Gastroesophageal sphincter (tissue), 4 donors: ENCODE measurements at places on chromosomes 4 and X. TPM values are rescaled to one million over a fixed set of nuclear protein-coding genes. Genes with fewer than 3 reads are reported as not detected.

OTC gene
- 0.67 TPM for total RNA-seq

SPANXB1 gene
- total RNA-seq = not detected

RP2 gene
- total RNA-seq = 11.4 TPM

KCTD8 gene
- 4.4 TPM for total RNA-seq

CSN1S1 gene
- not detected for total RNA-seq

NPY1R gene
- 3.8 TPM for total RNA-seq

RNF150 gene
- 53.3 TPM for total RNA-seq

CXCL10 gene
- 2.1 TPM for total RNA-seq

SLC10A3 gene
- total RNA-seq = 21.7 TPM

BEX3 gene
- total RNA-seq = 134 TPM

XAGE1A gene
- not detected for total RNA-seq

DNA sequence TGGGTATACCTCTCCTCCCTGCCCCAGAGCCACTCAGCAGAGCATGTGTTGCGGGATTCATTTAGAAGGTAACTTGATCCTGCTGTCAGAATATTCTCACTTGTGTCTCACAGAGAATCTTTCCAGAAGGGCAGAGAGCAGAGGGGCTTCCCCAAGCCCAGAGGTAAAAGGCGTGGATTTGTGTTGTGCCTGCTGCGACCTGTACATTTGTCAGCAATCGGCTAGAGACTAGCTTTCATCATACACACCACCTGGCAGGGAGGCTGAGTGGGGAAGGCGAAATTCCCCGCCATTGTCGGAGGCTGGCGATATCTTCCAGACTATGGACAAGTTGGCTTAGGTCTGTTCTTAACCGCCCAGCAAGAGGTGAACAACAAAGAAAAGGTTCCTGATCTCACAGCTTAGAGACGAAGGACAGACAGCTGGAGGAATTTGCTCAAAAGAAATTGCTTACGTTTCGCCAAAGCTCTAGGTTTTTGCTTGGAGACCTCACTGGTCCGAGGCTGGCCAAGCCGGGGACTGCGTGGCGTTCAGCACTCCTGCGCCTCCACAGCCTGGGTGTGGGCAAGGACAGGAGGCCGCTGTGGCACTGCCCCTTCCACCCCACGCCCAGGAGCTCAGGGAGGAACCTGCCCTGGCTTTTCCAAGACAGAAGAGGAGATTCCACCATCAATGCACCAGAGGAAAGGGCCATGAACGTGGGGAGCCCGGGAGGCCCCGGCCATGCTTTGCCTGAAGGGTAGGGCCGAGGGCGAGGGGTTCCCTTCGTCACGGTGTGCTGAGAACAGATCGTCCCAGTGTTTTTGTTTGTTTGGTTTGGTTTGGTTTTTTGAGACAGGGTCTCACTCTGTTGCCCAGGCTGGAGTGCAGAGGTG is 69.4 kb downstream of the DCTD start:
- no peak for ATAC-seq

GRCh38 chr4:112508356-112508755 is 7.6 kb downstream of the NEUROG2 start:
- no peak for ATAC-seq

DNA sequence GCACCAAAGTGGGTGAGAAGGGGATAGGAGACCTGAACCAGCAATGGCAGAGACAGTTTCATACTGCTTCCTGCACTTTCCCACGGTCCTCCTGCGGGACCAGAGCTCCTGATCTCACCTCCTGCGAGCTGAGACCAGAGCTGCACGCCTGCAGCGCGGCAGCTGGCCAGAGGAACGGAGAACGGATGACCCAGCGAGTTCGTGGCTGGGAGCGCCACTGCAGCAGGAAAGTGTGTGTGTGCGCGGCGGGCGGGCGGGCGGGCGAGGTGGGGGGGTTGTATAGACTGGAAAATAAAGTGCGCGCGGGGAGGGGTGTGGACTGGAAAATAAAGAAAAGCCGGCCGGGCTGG is 16.5 kb downstream of the MCF2 start:
- ATAC-seq = no peak

DNA sequence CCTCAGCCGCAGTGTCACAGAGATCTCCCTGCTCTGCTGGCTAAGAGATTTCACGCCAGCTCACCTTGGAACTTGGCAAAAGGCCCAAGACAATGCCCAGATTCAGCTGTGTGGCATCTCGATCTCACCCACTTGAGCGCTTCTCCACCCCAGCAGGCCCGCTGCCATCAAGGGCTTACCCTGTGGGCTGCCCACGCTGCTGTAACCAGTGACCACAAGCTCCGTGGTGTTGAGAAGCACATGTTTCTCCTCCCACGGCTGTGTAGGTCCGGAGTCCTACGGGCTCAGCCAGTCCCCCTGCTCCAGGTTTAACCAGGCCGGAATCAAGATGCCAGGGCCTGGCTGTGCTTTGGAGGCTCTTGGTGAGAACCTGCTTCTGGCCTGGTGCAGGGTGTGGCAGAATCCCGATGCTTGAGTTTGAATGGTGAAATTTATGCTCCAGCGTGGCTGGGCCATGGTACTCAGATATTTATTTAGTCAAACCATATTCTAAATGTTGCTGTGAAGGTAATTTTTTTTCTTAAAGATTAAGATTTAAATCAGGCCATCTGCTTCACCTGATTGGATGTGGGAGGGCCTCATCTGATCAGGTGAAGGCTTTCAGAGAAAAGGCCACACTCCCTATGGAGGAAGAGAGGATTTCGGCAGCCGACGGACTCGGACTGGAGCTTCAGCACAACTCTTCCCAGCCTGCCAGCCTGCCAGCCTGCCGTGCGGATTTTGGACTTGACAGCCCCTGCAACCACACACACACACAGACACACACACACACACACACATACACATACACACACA is 24.8 kb upstream of the ADRA2C start:
- no peak for ATAC-seq

DNA sequence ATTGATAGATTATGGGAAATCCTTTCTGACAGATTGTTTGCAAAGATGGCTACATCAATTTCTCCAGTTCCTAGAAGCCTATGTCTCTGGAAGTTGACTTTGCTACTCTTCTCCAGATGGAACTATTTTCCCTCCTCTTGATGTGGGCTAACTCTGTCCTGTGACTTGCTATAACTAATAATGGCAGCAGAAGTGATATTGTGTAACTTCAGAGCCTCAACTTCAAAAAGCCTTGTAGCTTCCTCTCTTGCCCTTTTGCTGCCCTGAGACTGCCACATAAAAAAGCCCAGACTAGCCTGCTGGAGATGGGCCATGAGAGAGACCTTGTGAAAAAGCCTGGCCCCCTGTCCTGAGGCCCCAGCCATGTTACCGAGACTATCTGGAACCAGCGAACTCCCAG is 210.7 kb upstream of the SLC7A11 start:
- no peak for ATAC-seq

DNA sequence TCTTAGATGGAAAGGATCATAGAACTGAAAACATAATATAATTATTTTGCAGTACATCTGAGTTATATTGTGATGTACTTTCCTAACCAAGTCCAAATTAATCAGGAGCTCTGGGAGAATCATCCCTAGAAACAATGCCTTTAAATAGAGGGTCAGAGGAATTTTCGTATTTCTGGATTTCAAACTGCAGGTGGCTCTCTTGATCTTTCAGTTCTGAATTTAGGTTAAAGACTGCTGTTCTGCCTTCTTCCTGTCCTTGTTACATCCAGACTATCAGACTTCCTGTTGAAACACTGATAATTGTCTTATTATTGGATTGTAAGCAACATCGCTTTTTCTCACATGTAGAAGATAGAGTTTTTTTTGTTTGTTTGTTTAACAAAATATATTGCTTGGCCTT is 142.7 kb downstream of the RPA4 start:
- ATAC-seq = no peak

- ATAC-seq = no peak
Measured at GRCh38 chr4:6962211-6963041, 52.8 kb downstream of the TBC1D14 start.

- no peak for ATAC-seq
Measured at GRCh38 chrX:27680726-27681125, 90.6 kb downstream of the DCAF8L2 start.

DNA sequence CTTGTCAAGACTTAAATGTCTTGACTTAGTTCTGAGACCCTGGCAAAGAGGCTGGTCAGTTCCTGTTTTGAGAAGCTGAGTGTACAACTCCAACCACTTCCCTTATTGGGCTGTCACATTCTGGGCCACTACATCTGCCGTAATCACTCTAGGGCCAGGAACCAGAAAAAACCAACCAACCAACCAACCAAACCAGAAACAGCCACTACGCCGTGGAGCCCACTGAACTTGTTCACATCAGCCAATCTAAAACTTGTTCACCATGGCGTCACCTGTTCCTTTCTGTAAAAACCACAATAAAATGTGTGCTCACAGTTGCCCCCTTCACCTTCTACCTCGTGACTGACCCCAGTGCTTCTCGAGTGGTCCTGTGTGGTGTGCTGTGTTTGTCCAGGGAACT is 107.3 kb downstream of the JADE1 start:
- peak; percentile 25 for ATAC-seq

DNA sequence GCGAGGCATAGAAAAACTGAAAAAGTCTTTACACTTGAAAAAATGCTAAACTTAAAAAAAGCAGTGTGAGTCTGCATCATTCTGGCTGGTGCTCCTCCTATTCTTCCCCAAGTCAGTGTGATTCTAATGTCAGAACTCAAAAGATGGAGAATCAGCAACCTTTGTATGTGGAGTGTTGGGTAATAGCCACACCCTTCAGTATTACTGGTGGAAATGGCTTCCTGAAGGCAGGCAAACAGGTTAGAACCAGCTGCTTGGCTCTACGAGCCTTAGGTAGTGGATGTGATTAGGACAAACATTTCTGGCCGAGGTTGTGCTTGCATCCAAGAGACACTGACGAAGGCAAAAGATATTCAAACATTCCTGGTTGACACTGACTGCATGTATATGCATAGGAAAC is 353.4 kb upstream of the TACR3 start:
- no peak for ATAC-seq

- no peak for ATAC-seq
Measured at GRCh38 chr4:77349796-77350195, 192.8 kb downstream of the CCNG2 start.

- ATAC-seq = no peak
Measured at GRCh38 chr4:95243892-95244291, 304.9 kb downstream of the UNC5C start.

DNA sequence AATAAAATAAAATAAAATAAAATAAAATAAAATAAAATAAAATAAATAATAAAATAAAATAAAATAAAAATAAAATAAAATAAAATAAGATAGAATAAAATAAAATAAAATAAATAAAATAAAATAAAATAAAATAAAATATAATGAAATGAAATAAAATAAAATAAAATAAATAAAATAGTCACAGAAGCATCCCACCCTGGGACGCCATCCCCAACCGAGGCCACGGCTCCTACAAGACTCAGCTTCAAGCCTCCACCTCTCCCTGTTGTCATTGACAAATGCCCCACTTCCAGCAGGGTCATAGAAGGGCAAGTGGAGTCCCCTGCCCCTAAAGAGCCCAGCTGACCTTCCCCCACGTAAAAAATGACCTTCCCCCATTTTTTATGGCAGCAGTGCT is 30.2 kb downstream of the CRLF2 start:
- ATAC-seq = no peak

GRCh38 chr4:123616951-123617461 is 220.4 kb downstream of the SPRY1 start:
- peak; percentile 85 for ATAC-seq

GRCh38 chr4:121255986-121256750 is 92.0 kb upstream of the TNIP3 start:
- ATAC-seq = no peak

- no peak for ATAC-seq
Measured at GRCh38 chrX:147803948-147804347, 107.8 kb upstream of the FMR1 start.

GRCh38 chr4:76673362-76673761 is 224.6 kb downstream of the SOWAHB start:
- no peak for ATAC-seq

DNA sequence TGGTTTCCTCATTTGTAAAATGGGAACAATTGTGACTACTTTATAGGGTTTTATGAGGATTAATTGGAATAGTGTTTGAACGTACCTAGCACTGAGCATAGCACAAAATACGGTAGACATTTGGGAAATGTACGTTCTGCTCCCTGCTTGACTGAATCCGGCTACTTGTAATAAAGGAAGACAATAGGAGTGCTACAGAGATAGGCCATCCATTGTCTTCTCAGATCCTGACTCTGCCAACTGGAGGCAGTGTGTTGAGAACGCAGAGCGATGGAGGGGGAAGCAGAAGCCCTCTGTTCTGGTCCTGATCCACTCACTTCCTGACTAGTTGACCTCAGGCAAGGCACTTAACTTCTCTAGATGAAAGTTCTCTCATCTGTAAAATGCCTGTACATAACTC is 26.4 kb downstream of the ENPP6 start:
- ATAC-seq = no peak

GRCh38 chr4:152523731-152524130 is 12.2 kb downstream of the FBXW7 start:
- no peak for ATAC-seq

- ATAC-seq = no peak
Measured at GRCh38 chr4:118723369-118723768, 38.2 kb downstream of the METTL14 start.

DNA sequence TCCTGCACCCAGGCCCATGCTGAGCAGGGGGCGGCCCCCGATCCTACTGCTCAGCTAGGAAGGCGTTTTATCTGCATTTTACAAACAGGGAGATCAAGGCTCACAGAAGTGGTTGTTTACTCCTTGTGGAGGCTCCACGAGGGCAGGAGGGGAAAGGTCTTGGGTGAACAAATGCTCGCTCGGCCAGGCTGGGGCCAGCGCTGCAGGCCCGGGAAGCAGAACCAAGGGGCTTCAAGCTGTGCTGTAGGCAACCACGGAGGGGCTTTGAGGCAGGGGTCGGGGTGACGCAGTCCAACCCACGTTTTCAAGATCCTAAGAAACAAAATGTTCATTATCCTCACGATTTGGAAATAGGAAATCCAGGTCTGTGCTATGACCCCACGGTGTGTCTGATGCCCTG is 125.8 kb downstream of the HMX1 start:
- ATAC-seq = no peak

GRCh38 chr4:77861495-77861894 is 1.1 kb upstream of the MRPL1 start:
- no peak for ATAC-seq

GRCh38 chr4:122346503-122346902 is 32.3 kb upstream of the ADAD1 start:
- no peak for ATAC-seq

GRCh38 chrX:2767631-2768455 is 16.0 kb downstream of the XG start:
- peak; percentile 69 for ATAC-seq

GRCh38 chr4:1776521-1777161 is 16.5 kb upstream of the FGFR3 start:
- ATAC-seq = no peak

- no peak for ATAC-seq
Measured at GRCh38 chr4:7537853-7538400, 103.2 kb upstream of the PSAPL1 start.

GRCh38 chrX:3787856-3788255 is 74.4 kb upstream of the PRKX start:
- no peak for ATAC-seq

DNA sequence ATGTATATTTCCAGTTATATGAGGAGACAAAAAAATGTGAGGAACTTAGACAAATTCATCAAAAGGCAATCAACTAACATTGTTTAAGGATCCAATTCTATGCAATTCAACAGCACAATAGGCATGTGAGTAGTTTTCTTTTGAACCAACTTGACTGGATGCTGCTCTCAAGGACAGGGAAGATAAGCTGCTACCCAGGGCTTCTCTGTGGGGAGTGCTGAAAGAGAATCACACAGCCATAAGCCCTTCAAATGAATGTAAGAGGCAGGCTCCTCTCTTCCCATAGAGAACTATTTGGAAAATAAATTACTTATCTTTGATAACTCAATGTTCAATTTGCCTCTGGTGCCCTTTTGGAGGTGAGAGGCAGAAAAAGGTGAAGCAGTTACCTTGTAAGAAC is 1413.6 kb downstream of the PCDH7 start:
- no peak for ATAC-seq
